Erythroblast (primary cell): ENCODE measurements at places on chromosomes 7 and 10.

DNA sequence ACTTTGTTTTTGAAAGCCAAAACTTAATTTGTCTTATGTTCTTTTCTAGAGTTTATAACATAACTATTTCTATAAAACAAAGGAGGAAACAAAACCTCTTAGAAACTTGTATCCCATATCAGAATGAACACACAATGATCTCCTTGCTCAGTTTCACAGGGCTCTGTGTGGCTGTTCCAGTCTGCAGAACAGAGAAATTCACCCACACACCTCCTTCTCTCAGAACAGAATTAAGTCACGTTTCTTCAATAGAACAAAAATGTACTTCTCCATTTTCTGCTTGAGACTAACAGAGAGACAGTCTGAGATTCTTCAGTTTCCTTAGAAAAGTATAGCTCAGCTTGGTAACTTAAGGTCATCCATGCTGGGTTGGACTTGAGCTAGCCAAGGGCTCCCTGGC, 15.8 kb upstream of the DOCK1 start:
- DNase-seq, result no peak

DNA sequence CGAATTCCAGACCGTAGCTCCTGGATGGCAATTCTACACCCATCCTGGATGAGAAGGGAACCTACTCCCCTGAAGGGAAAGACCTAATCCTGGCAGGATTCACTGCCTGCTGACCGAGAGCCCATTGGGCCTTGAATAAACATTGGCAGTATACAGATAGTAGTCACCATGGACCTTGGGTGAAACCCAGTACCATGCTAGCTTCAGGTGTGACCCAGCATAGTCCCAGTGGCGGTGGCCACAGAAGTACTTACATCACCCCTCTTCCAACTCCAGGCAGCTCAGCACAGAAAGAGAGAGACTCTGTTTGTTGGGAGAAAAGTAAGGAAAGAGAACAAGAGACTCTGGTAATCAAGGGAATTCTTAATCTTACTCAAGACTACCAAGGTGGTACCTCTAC, 97.2 kb upstream of the SLC13A1 start:
- no peak for DNase-seq

DNA sequence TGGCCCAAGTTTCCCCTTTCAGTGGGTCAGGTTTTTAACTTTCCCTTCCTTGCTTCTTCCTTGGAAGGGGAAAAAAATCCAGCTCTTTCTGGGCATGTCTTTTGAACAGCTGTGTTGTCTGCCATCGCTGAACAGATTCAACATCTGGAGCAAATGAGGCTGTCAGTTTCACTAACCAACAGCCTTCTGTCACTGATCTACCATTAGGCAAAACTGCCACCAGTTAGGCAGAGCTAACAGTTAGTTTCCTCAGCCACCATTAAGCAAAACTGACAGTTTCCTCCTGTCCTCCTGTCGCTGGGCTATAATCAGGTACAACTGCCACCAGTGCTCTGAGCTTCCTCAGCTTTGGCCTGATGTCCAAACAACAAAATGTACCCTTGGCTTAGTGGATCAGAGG, 81.9 kb downstream of the NPTX2 start:
- DNase-seq, result no peak

- DNase-seq, result no peak
These were observed 61.2 kb downstream of the PCLO start for GRCh38 chr7:83101530-83101929.

DNA sequence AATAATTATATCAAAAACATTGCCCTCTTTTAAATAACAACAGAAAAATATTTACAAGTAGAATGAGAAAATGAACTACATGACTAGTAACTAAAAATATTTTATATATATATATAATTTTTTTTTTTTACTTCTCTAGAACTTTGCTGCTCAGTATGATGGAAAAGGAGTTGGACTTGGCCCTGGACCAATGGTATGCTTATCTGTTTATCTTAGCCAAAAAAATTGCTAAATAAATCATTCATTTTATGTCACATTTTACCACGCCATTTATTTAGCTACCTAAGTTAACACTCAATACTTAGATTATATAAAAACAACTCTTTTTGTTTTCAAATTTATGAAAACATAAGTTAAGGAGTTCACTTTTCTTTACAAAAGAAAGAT, 6.7 kb downstream of the COL1A2 start:
- no peak for DNase-seq

- no peak for DNase-seq
These were observed 12.0 kb downstream of the C10orf62 start for GRCh38 chr10:97601268-97602215.

- no peak for DNase-seq
These were observed 134.4 kb upstream of the FAM3C start for GRCh38 chr7:121530227-121531174.

DNA sequence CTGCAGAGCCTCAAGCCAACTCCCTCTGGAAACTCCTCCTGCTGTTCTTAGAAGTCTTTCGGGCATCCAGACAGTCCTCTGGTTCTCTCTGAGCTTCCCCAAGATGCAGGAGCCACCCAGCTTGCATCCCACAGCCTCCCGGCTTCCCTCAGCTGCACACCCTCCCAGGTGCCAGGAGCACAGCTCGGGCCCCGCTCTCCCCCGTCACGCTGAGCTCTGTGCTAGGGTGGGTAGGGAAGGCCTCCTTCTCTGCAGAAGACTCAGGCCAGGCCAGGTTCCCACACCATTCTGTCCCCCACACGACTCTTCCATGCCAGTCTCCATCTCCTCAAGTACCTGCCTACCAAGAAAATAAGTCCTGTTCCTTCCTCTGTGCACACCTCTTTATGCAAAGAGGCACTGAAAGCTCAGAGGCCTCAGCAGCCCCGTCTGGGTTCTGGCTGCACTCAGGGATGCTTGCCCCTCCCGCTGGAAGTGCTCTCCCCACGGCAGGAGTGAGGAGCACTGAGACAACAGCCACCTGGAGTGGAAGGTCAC, 537.1 kb downstream of the PTPRN2 start:
- DNase-seq, result no peak
